Forelimb muscle (tissue), 1 donor: ENCODE measurements at places on chromosomes 13 and 19. TPM values are rescaled to one million over a fixed set of nuclear protein-coding genes. Genes with fewer than 3 reads are reported as not detected.

Gene PSG6
- polyA plus RNA-seq: 0.16 TPM

GRCh38 chr13:31282741-31283455, 83.1 kb downstream of the B3GLCT start:
- DNase-seq: no peak

DNA sequence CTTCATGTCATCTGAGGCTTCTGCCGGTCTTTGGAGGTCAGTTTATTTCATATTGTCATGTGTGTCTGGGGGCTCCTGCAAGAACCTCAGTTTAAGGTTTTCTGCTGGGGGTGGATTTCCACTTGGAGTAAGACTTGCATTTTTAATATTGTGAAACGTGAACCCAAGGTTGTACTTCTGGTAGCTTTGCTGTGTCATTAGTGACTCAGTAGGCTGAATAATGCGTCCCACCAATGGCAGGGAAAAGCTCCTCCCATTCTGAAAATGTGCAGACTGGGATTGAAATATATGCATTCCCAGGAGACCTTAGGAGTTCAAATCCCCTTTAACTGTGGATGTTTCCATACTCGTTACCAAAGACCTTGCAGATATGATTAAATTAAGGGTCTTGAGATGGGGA, 46.2 kb downstream of the ING1 start:
- DNase-seq: no peak

Gene KLK5
- not detected for polyA plus RNA-seq

Gene CLIP3
- 15.5 TPM for polyA plus RNA-seq

GRCh38 chr19:3120611-3121276, 15.1 kb upstream of the GNA15 start:
- no peak for DNase-seq

DNA sequence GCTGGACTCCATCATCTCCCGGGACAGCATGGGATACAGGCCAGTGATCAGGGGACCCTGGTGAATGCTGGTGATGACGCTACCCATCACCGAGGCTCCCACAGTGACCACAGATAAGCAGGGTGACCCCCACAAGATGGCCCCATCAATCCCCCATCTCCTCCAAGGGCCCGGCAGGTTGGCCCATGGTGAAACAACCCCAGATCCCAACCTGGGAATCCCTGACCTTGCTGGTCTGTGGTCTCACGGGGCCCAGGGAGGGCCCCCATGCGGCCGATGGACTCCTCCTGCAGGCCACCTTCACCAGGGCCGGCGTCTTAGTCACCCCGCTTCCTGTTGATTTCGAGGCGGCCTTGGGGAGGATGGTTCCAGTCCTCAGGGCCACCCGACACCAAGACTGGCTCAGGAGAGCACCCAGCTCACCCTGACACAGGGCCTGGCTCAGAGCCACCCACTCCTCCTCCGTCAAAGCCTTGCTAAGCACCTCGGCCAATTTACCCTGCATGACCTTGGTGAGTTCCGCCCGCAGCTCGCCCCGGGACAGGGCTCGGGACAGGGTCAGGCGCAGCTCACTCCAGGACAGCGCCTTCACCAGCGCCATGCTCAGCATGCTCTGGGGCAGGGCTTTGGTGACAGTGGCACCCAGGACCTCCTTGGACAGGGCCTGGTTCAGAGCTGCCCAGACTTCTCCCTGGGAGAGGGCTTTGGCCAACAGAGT, 10.0 kb downstream of the IQCN start:
- DNase-seq: no peak

Gene RASGRP4
- 2.3 TPM for polyA plus RNA-seq

- no peak for DNase-seq
Measured at GRCh38 chr19:44577566-44577874, 35.8 kb upstream of the IGSF23 start.

Gene FAM216B
- not detected for polyA plus RNA-seq

GRCh38 chr13:100443278-100443997, 145.2 kb downstream of the GGACT start:
- no peak for DNase-seq

Gene COX6B2
- polyA plus RNA-seq: 0.15 TPM

DNA sequence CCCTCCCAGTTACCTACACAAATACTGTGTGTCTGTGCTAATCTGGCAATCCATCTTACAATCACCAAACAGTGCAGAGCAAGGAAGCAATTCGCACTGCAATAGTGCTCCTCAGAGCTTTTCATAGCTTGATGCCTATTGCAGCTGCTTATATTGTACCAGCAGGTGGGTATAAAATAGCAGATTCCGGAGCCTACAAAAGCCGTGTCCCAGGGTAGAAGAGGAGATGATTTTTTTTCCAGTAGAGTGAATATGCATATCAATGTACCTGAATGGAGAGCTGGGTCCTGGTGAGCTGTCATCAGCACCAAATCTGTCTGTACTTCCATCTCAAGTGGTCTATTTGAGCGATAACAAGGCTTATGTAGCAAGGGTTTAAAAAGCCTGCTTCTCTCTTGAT, 668.4 kb downstream of the DIAPH3 start:
- no peak for DNase-seq

Gene NKG7
- polyA plus RNA-seq: 3.0 TPM

Gene BRME1
- polyA plus RNA-seq: 3.0 TPM

Gene KLK2
- polyA plus RNA-seq: 0.40 TPM

- no peak for DNase-seq
Measured at GRCh38 chr19:58338825-58339558, 12.2 kb downstream of the ZSCAN22 start.

DNA sequence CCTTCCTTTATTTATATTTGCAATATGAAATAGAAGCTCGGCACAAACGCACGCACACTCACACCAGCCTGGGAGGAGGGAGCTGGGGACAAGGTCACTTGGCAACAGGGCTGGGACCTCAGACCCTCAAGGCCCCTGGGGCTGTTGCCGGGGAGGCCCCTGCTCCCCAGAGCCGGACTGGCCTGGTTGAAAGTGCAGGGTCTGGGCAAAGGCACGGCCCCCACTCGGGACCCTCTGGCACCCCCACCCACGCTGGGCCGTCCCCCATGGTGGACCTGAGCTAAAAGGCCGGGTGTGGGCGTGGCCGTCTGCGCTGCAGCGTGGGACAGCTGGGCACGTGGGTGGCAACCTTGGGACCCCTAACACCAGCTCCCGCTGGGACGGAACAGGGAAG, 1.2 kb upstream of the TMEM86B start:
- no peak for DNase-seq

GRCh38 chr19:18385675-18386542, at the start of gene GDF15:
GDF15 (plus strand) TSS chr19:18386158; CDS start chr19:18386190, 32 bp downstream.
- no peak for DNase-seq

GRCh38 chr19:10018786-10019185, 5.5 kb downstream of the RDH8 start:
- no peak for DNase-seq

- DNase-seq: no peak
Measured at GRCh38 chr13:74217811-74218210, 83.6 kb upstream of the KLF12 start.

DNA sequence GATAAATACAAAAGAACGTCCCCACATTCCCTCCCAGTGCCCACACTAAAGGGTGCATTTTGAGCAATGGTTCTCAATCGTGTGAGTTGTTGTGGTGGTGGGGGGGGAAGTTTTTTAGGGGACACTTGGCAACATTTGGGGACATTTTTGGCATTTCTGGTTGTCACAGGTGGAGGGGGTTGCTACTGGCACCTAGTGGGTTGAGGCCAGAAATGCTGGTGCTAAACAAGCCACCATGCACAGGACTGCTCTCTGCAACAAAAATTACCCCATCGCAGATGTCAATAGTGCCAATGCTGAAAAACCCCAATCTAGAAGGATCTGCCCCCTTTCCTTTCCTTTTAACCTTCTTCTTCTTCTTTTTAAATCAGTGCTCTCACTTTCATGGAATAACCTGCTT, 453.3 kb downstream of the TSHZ3 start:
- DNase-seq: no peak

DNA sequence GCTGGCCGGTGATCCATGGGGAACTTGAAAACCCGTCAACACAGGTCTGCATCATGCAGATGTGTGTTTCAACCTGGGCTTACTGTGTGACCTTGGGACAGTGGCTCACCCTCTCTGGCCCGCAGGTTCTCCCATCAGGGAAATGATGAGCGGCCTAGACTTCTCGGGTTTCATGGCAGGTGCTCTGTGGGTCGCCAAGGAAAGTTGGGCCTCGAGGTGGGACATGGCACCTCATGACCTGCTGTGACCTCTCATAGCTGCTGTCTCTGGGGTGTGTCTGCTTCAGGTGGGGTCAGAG, 50.8 kb upstream of the NFIC start:
- no peak for DNase-seq

GRCh38 chr19:36605101-36605876, at the start of gene ZNF382:
ZNF382 (plus strand) TSS chr19:36605313; CDS start chr19:36609915, 4,602 bp downstream.
- peak; percentile 34 for DNase-seq

DNA sequence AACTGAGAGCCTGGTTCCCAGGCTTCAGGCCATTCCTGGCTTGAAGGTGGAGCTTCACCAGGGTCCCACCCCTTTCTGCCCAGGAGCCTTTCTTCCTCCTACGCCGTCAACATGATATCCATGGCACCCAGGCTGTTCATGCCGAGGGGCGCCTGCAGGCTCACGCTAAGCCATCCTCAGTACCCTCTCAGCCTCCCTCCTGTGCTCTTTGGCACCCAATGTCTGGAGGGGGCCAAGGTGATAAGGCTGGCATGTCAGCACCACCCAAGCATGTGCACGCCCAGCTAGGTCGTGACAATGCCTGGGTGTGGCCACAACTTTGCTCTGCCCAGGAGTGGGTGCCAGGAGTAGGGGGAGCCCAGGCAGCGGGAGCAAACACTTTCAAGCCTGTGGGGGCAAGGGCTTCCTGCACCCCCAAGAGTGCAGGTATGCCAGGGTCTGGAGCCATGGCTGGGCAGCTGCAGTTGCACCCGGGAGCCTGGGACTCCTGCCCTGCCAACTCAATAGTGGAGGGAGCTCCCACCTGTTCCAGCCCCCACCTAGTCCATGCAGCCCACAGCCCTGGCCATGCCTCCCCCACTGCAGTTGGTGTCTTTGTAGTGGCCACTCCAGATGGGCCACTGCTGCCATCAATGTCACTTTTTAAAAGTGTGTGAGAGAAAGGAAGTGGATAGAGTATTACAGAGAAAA, 219.9 kb downstream of the MAB21L1 start:
- DNase-seq: no peak

GRCh38 chr13:49356223-49356622, 87.6 kb downstream of the CAB39L start:
- peak; percentile 31 for DNase-seq

- DNase-seq: no peak
Measured at GRCh38 chr13:113084094-113084942, 21.3 kb upstream of the F7 start.

Gene DPY19L3
- polyA plus RNA-seq: 23.3 TPM

Gene SCGB2B2
- 0.29 TPM for polyA plus RNA-seq

Gene PTPRH
- polyA plus RNA-seq: 0.11 TPM

Gene FOXA3
- polyA plus RNA-seq: not detected

DNA sequence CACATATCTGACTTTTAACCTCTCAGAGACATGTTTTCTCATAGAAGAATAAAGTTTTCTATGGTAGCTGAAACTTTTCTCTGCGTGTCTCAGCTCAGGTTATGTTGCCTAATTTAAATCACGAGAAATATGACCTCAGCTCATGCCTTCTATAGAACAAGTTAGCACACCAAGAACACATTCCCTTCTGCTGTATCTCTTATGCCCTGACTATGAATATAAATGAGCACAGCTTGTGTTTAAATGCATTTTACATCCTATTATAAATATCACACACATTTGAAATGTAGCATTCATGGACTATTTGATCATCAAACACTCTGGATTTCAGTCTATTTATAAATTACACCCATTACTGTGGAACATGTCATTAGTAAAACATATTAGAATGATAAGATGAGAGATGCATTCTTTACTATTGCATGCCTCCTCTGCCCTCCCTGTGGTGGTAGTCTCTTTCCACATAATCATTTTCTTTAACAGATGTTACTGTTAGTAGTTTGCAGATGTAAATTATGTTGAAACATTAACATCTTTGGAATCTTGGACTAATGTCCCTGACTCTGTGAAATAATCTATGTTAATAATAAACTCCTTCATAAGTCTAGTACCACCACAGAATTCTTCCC, 2044.9 kb upstream of the PCDH20 start:
- DNase-seq: no peak

DNA sequence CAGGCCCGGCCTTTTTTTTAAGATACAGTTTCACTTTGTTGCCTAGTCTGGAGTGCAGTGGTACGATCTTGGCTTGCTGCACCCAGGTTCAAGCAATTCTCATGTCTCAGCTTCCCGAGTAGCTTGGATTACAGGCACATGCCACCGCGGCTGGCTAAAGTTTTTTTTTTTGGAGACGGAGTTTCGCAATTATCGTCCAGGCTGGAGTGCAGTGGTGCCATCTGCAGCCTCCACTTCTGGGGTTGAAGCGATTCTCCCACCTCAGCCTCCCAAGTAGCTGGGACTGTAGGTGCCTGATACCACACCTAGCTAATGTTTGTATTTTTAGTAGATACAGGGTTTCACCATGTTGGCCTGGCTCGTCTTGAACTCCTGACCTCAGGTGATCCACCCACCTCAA, 4.9 kb upstream of the CARM1 start:
- DNase-seq: no peak

- DNase-seq: no peak
Measured at GRCh38 chr13:31200637-31200971, 829 bp downstream of the B3GLCT start.

GRCh38 chr19:14218620-14219330, 12.8 kb upstream of the ADGRL1 start:
- DNase-seq: no peak

DNA sequence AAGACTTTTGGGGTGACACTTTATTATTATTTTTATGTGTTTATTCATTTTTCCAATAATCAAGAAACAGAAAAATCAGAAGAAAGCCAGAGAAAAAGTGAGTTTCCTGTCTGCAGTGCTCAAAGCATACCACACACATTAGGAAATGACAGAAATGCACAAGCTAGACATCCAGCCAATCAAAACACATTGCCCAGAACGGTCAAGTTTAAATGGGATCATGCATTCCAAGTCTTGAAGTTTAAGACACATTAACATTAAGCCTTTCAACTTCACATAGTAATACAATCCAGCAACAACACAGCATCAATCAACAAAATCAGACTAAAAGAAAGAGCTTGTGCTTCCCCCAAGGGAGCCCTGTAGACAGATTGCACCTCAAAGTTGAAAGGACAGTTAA, 28.7 kb upstream of the MEDAG start:
- DNase-seq: no peak

Gene TGFB1
- 19.6 TPM for polyA plus RNA-seq

Gene ATP4B
- polyA plus RNA-seq: 0.09 TPM

GRCh38 chr19:42111811-42112210, 20.4 kb downstream of the POU2F2 start:
- no peak for DNase-seq

- no peak for DNase-seq
Measured at GRCh38 chr13:113929628-113930615, 44.0 kb downstream of the C13orf46 start.

- DNase-seq: no peak
Measured at GRCh38 chr19:10352764-10353671, 13.6 kb upstream of the ICAM3 start.
